Skeletal muscle tissue (tissue), 5 donors: ENCODE measurements at places on chromosomes 12 and 14. TPM values are rescaled to one million over a fixed set of nuclear protein-coding genes. Genes with fewer than 3 reads are reported as not detected.

PZP gene
- 1.0 TPM for total RNA-seq

ADCY6 gene
- total RNA-seq, result 37.6 TPM

ANAPC5 gene
- 128 TPM for total RNA-seq

ALDH2 gene
- total RNA-seq, result 5.7 TPM

NUBPL gene
- total RNA-seq, result 11.0 TPM

METTL25 gene
- 71.5 TPM for total RNA-seq

TBX3 gene
- 16.7 TPM for total RNA-seq

RFX4 gene
- not detected for total RNA-seq

KRT3 gene
- total RNA-seq, result not detected

IL26 gene
- total RNA-seq, result not detected

PIANP gene
- under 0.01 TPM for total RNA-seq

CTSG gene
- 0.52 TPM for total RNA-seq

ETV6 gene
- 4.2 TPM for total RNA-seq

ANKRD33 gene
- total RNA-seq, result not detected
